ENCODE measurements at places on chromosomes 6 and 20.

- no peak for DNase-seq
Measured at GRCh38 chr6:12841619-12842018, 125.1 kb downstream of the PHACTR1 start.

DNA sequence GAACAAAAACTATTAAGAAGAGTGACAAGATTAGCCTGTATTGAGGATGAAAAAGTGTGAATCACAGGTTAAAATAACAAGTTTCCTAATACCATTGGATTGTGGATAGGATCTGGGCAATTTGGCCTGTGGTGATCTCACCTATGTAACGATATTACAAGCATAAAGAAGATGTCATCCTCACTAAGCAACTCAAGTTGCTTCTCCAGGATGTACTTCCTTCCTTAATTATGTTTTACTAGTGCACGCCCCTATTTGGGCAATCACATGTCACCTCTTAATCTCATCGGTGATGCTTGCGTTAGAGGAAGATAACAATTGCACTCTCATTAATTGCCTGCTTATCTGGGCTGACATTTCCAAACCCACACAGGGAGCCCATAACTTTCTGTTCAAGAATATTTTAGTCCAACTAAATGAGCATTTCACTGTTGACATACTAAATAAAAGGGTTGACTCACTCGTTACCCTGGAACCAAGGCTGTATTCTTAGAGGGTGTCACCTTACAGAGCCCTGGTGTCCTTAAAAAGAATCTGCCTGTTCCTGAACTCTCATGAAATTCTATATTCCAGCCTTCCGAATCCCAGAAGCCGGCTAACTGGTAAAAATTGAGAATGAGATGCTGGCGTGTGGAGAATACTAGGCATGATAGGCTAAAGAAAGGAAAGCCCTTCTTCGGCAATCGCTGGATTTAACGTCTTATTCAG is 88.2 kb upstream of the ATXN1 start:
- DNase-seq: no peak

GRCh38 chr20:50625986-50626677 is 65.2 kb downstream of the RIPOR3 start:
- no peak for DNase-seq

GRCh38 chr6:99324996-99325395 is 24.5 kb downstream of the FAXC start:
- DNase-seq: no peak

DNA sequence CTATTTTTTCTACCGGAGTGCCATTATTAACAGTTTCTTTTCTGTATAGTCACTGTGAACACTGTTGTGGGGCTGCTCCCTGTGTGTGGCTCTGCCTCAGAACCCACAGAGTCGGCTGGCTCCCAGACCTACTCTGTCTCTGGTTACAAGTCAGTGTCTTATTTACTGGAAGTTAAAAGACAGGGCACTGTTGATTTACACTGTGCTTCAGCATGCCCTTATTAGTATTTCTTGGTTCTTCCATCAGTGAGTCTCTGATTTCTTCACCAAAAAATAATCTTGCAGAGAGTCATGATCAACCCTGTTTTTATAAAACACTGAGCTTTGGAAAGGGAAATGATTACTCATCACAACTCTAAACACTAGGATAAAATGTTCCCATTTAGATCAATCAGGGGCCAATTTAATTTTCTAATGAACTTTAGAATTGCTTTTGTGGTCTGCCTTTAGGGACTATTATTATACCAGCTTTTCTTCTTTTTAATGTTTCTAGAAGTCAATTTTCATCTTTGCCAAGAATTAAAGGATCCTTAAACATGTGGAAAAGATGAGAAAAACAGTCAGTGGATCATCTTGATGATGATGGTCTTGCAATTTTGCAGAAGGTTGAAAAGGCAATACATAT is 92.6 kb downstream of the UTRN start:
- no peak for DNase-seq

- DNase-seq: no peak
Measured at GRCh38 chr6:168210239-168211105, 109.1 kb downstream of the DACT2 start.

- no peak for DNase-seq
Measured at GRCh38 chr20:49983123-49983847, 505 bp downstream of the SNAI1 start.

- DNase-seq: no peak
Measured at GRCh38 chr6:39079197-39080125, 30.9 kb downstream of the GLP1R start.
